ELR (cell line): ENCODE measurements at places on chromosomes 5 and 9.

- DNase-seq: no peak
Observed at GRCh38 chr5:167937635-167937998, 353.8 kb upstream of the WWC1 start.

GRCh38 chr9:16501141-16501540 lies 369.3 kb downstream of the BNC2 start:
- peak; percentile 89 for DNase-seq

GRCh38 chr9:125507226-125507625 lies 199.8 kb downstream of the MAPKAP1 start:
- DNase-seq: no peak

DNA sequence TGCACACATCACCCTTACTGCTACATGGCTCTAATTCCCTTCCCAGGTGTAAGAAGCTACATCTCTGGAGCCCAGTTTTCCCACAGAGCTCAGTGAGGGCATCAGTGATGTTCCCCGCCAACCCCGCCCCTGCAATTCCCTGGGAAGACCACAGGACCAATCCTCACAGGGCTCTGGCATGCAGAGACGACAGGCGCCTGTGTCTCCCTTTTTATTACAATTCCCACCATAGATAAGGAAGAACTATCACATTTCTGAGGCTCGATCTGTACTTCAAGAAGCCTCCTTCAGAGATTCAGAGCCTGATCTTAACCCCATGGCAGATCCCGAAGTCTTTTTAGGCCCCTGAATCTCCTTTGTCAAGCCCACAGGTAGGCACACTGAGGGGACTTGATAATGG lies at the start of gene OR1L6:
OR1L6 (plus strand) TSS at position 301 of the 400 bp plus-strand sequence. CDS start 7,545 bp downstream, outside the sequence.
- DNase-seq: no peak

GRCh38 chr9:71393005-71393404 lies 271.6 kb upstream of the TRPM3 start:
- no peak for DNase-seq

DNA sequence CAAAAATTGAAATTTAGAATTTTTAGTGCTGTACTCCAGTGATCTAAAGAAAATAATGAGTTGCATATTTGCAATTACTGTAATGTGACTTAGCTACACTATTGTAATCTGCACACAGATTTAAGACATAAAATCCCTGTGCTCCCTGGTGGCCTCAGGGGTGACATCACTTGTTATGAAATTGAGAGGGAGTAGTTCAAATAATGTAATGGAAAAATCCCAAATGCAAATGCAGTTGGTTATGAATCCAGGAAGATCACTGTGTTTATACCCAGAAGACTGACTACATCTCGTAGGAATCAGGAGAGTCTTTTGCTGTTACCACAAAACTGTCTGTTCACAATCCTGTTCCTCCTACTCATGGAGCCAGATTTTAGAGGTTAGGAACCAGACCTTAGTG lies 178.7 kb upstream of the FBXL17 start:
- DNase-seq: no peak

- no peak for DNase-seq
Observed at GRCh38 chr5:68405784-68406743, 190.5 kb downstream of the PIK3R1 start.

GRCh38 chr9:121376214-121376830 lies 6.3 kb upstream of the STOM start:
- DNase-seq: peak; percentile 58

DNA sequence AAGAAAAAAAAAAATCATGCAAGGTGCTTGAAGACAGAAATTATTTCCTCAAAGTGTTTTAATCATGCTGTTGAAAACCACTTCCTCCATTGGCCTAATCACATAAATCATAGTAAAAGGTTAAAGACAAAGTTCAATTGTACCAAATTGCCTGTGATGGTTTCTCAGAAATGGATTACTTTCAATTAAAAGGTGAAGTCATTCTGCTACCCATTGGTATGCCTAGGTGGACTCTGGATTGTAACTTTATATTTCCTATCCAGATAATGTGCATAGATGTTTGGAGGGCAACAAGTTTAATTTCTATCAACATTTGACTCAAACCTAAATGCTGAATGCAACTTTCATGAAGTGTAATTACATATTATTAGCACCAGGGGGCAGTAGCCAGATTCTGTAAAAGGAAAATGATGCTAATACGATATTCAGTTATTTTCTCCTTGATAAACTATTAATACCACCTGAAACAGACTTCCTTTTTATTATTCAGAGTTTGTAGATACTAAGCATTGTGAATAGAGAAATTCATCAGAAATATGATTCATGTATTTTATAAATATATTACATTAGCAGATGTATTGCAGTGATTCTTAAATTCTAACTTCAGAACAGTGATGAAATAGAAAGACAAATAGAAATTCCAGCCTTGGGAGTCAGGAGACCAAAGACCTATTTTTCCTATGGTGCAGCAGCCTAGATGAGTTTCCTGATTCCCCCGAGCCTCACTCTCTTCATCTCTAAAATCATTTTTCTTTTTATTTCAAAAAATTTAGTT lies 148.2 kb downstream of the CAAP1 start:
- peak; percentile 54 for DNase-seq

DNA sequence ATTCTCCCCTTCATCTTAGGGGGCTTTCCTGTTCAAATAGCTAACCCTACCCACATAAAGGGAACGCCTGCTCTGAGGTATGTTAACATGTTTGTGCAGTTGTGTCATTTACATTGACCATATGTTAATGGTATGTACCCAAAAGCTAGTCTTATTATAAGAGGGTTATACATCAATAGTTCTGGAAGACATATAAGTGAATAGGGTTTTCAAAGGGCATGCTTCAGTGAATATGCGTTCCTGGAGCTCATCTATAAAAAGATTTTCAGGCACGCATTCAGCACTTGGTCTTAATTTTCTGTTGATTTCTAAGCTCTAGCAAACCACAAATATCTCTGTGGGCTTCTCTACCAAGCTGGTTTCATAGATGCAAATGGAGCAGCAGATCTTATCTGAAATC lies 766.1 kb downstream of the IRX1 start:
- DNase-seq: no peak

DNA sequence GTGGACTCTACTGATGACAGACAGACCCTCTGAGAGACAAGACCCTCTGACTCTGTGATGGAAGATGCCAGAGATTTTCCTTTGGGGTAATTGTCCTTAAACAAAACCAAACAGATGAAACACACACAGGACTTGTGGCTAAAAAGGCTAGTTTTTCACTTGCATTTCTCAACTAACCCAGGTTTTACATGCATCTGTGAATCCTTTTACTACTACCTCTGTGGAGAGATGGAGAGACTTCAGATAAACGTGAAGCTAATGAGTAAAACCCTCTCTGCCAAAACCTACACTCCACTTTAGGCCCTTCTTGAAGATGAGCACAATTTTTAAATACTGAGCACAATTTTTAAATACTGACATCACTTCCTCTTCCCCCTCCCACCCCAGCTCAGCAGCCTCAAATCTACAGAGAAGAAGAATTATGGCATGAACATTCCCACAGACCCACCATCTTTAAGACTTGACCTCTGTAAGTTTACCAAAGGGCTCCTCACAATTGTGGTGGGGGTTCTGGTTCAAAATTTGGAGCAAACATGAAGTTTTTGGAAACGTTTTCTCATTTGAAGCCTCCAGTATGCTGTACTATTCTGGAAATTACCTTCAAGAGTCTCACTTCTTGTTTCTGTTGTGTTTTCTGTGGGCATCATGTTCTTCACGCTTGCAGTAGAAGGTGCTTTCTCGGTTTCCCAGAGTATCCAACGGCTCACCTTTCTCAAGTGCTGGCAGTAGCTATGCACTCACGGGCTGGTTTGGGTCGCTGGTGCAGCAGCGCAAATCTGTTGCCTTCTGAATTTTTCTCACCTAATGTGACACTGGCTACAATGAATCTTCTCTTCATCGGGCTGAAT lies 42.7 kb downstream of the ACER2 start:
- DNase-seq: no peak

DNA sequence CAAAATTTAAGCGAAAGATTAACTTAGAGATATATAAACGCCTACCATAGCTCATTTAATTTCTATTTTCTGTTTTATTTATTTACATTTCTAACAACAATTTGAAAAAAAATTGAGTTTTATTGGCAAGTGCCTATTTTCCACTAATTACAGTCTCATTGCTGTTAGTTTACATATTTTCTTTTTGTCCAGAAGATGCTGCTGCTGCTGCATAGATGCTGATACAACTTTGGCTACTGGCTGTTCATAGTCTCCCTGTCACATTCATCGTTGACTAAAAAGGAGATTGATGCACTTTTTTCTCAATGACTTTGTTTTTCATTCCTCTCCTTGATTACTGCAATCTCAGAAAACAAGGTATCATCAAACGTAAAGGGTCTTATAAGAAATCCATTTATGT lies 235.4 kb downstream of the CDH9 start:
- no peak for DNase-seq

- peak; percentile 20 for DNase-seq
Observed at GRCh38 chr9:129665814-129666520, 520 bp downstream of the PRRX2 start.

DNA sequence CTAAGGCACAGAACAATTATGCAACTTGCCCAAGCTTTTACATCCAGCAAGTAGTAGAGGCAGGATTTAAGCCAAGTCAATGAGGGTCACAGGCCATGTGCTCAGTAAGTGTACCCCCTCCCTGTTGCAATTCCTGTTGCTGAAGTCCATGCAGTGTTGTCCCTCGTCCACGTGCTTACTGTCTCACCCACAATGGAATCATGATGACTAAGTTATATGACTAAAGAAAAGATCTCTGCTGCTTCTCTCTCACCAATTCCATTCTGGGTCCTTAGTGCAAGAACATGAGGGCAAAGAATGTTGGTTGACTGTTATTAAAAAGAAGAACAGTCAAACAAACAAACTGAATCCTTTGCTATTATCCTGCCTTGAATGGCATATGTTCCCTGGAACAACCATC lies 233.6 kb upstream of the SLC24A2 start:
- DNase-seq: peak; percentile 74
